ENCODE measurements at places on chromosomes 6 and 20. TPM values are rescaled to one million over a fixed set of nuclear protein-coding genes. Genes with fewer than 3 reads are reported as not detected.

GRCh38 chr20:37172836-37173235 lies 6.3 kb upstream of the RPN2 start:
- DNase-seq = no peak

GRCh38 chr20:49575551-49576060 lies 7.7 kb upstream of the PTGIS start:
- no peak for DNase-seq

- DNase-seq = peak; percentile 29
Observed at GRCh38 chr6:6987749-6988148, 120.0 kb upstream of the RREB1 start.

GRCh38 chr6:12483712-12484111 lies 193.6 kb downstream of the EDN1 start:
- no peak for DNase-seq

Gene CCR6
- total RNA-seq = not detected

DNA sequence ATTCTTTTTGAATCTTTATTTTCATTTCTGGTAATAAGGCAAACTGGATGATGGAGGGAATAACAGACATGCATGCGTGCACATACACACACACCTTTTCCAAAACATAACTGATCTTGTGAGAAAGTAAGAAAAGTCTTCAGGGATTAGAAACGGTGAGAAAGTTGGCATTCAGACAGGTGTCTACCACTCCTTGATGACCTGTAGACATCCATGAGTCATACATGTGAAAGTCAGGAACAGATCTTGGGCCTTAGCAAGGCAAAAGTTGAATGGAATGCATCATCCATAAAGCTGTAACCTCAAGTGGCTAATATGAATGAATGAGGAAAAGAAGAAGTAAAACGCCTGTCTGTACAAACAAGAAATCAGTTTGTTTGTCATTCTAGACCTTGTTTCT lies 97.3 kb downstream of the GRIK2 start:
- no peak for DNase-seq

Gene LY6G6D
- not detected for total RNA-seq

Gene FOXQ1
- total RNA-seq = not detected

Gene TCF21
- 0.08 TPM for total RNA-seq

DNA sequence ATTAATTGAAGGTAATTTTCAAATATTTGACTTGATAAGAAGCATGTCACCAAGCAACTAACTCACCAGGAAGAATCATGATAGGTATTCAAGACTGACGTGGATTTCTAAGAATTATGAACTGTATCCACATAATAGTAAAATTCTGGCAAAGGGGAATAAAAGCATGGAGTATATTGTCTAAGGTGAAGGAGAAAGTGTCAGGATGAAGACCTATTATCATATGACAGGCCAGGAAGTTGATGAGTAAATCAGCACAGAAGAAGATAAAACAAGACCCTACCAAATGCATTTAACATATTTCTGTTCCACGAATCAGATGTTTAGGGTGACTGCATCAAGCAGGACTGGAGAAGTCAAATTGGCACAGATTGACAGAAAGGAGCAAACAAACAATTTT lies 362.7 kb upstream of the MMS22L start:
- DNase-seq = no peak

DNA sequence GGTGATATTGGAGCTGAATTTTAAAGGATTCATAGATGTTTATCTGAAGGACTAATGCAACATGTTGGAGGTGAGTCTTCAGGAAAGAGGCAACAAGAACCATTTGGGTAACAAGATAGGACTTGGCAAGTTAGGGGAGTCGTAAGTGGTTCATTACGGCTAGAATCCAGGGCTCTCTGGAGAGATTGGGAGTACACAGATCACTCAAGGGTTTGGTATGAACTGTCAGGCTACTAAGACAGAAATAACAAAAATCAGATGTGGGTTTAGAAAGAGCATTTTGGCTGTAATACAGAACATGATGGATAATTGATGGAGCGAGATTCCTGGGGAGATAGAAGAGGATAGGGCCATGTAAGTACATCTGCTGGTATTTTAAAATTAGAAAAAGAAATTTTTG lies 86.3 kb upstream of the ESR1 start:
- DNase-seq = no peak
